T-helper 17 cell (primary cell): ENCODE measurements at places on chromosomes 7 and 10.

- DNase-seq: no peak
Measured at GRCh38 chr7:140249036-140249806, 72.4 kb upstream of the KDM7A start.

DNA sequence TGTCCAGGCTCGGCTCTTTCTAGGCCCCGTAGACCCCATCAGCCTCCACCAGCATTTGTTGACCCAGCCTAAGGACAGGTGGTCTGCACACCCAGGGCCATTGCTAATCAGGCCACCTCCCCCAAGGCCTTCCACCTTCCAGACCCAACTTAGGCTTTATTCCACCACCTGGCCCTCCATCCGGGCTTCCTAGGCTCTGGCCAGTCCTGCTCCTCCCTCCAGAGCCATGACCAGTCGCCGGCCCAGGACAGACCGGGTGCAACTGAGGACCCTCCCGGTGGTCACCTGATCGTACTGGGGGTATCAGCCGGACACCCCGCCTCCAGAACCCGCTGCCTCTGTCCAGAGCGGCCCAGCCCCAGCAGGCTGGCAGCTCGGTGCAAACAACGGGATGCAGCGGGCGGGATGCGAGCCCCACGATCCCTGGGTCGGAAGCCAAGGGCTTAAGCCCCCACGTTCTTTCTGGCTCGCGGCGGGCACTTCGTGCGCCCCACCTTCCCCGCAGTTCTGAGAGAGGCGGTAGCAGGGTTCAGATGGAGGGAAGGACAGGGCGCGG lies 545 bp downstream of the NACAD start:
- no peak for DNase-seq

DNA sequence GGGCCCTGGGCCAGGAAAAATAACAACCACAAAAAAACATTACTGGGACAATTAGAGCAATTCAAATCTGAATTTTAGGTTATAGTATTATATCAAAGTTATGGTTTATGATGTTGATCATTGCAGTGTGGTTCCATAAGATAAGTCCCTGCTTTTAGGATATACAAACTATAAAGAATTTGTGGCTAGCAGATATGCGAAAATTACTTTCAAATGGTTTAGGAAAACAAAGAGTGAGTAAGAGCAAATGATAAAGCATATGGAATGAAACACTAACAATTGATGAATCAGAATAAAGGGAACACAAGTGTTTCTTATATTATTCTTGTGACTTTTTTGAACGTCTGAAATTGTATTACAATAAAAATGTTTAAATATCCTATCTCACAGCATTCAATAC lies 64.4 kb upstream of the HECTD2 start:
- no peak for DNase-seq

GRCh38 chr10:24180891-24181290 lies 28.0 kb upstream of the KIAA1217 start:
- no peak for DNase-seq

DNA sequence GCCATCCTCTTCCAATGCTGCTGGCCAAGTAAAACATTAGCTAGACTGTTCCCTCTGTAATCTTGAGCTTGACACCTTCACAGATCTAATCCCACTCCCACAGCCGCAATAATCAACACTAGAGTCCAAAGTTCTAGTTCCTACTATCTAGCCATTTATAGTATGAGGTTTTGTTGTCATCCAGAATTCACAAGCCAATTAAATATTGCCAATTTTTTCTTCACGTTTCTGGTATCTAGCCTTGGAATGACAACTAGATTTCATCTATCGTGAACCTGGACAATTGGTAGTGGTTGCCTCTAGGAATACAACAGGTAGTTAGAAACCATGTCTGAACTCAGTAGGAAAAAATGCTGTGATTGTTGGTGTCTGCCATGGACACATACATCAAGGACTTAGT lies 10.4 kb downstream of the WASL start:
- no peak for DNase-seq

DNA sequence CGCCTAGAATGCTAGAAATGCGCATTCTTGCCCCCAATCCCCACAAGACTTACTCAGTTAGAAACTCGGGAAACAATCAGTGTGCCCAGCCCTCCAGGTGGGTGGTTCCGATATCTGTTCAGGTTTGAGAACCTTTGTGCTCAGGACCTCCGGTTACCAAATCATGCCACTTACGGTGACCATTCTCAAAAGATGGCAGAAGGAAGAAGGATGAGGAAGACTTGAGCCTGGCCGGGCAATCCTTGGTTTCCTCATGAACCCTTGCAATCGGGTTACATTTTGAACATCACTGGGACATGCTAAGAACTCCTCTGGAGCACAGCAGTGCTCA lies 52.1 kb downstream of the RBM17 start:
- DNase-seq: no peak

DNA sequence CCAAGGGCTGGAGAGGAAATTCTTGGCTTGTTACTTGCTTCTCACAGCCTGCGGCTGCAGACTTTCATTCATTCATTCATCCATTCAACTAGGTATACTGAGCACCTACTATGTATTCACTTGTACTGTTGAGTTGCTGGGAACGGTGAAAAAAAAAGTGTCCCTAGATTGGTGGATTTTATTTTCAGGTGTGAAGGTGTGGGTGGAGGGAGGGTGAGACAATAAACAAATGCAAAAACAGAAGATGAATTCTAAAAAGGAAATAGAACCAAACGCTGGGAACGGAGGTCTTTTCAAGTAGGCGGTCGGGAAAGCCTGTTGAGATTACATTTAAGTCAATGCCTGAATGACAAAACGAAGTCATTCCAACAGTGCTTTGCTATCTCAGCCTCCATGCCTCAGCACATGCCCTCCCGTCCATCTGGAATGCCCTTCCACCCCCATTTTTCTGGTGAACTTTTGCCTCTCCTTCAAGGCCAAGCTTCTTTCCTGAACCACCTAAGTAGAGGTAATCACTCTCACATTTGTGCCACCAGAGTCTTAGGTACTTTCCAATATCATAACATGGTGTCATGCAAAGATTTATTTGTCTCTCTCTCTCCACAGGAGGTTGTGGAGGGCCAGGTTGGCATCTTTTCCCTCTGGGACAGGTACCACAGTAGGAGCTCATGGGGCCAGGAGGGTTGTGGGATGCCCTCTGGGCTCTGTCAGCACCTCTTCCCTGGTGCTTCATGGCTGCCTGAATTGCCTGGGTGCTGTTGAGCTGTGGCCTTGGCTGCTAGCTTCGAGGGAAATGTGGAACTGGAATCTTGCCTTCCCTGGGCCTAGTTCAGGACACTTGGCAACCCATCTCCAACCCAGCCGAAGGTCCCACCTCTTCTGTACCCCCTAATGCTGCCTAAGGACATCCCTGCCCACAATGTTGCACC lies 5.5 kb downstream of the NKX2-3 start:
- no peak for DNase-seq

DNA sequence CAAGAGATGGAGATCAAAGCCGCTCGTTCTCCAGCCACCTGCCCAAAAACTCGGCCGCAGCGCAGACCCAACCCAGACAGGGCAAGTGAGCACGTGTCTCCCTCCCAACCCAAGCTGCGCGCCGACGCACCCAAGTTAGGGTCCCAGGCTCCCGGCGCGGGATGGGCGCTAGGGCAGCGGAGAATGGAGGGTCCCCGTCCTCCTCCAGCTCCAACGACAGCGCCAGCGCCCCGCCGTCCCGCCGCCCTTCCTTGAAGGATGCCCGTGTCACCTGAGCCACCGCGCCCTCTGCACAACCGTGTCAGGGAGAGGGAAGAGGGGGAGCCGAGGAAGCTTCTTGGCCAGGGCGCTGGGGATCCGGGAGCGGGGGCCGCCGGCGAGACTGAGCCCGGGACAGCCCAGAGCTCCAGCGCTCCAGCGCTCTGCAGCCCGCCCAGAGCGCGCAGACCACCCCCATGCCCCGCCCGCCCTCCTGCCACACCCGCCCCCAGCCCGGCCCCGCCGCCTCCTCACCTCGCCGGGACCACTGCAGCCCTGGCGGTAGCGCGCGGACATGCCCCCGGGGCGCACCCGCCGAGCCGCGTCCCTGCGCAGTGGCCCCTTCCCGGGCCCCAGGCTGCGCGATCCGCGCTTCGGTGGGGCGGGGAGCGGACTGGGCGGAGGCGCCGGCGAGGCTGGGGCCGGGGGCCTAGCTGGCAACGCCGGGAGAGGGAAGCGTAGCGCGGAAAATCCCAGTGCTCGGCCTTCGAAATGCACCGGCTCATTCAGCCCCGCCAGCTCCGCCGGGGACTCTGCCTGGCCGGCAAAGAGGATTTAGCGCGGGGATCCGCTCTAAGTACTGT lies at the start of gene SLC16A12:
Gene SLC16A12, minus strand, starts transcription at position 424 of the 842 bp plus-strand sequence. CDS start 73,016 bp downstream, outside the sequence.
- no peak for DNase-seq

- DNase-seq: no peak
Measured at GRCh38 chr10:97923057-97923456, 73.4 kb downstream of the GOLGA7B start.

DNA sequence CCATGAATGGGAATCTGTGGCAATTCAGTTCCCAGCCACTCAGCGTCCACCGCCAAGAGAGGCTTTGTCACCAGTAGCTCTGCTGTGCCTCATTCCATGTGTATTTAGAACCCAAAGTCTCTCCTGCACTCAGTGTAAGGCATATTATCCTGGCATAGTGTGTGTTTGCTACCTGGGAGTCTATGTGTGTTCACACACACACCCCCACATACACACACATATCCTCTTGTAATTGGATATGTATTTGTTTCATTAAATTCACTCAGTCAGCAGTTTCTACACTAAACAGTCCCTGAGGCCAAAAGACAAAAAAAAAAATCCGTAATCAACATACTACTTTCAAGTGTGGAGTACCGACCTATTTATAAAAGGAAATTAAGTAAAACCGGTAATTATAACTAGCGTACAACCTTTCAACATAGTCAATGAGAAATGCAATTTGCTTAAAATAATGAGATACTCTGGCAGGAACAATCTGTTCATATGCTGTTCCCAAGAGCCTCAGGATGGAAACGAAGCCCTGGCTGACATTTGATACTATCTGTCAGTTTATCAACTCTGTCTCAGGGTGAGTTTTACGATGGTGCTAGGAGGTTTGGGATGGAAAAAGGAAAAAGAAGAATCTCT lies 425.8 kb upstream of the CELF2 start:
- no peak for DNase-seq

DNA sequence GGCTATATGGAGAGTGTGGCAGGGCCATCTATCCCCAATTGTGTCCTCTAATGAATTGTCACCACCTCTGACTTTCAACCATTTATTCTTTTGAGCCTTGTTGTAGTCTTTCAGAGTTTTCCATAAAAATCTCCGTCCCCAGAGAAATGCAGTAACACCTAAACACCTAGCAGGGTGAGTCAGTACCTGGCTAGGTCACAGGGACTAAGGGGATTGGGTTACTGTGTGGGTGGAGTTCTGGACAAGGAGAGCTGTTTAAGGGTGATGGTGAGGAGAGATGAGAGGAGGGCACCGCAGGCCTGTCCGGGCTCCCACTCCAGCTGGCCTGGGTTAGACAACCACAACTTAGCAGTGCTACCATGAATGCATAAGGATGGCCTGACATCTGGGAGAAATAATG lies 186.2 kb upstream of the LYZL1 start:
- DNase-seq: no peak

DNA sequence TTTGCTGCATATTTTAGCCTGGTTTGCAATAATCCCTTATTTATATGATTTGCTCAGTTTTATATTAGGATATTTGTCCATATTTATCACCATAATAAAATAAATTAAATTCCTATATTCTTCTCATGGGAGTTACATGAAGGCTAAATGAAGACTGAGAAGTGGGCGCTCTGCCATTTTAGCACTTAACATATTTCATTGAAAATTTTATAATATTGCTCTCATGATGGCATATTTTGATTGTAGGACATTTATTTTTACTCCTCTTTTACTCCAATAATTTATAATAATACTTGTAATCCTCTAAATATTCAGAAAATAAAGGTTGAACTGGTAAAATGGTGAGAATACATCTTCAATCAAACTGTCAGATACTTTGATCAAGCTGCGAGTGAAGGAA lies 99.8 kb upstream of the SEMA3A start:
- no peak for DNase-seq

DNA sequence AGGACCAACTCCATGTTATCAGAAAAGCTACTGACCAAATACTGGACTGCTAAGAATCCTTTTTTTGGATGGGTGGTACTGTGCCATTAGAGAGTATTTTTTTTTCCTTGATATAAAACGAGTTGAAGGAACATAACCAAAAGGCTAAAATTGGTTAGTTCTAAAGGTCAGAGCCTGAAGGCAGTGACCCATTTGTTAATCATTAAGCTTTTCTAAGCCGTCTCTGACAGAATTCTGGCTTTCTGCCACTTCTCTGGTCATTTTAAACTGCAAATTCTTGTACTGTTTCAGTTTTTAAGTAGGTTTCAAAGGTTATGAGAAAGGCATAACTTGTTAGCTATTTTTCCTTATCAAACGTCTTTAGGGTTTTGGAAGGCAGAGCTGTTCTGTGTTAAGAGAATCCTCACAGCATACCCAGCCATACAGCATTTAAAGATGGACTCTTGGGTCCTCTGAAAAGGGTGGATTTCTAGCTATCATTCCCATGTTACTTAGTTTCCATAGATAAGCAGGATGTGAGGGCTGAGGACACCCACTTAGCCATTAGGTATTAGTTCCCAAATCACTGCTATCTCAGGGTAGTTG lies 196.8 kb downstream of the RNLS start:
- no peak for DNase-seq

GRCh38 chr7:121101083-121101482 lies 112.6 kb downstream of the CPED1 start:
- no peak for DNase-seq

DNA sequence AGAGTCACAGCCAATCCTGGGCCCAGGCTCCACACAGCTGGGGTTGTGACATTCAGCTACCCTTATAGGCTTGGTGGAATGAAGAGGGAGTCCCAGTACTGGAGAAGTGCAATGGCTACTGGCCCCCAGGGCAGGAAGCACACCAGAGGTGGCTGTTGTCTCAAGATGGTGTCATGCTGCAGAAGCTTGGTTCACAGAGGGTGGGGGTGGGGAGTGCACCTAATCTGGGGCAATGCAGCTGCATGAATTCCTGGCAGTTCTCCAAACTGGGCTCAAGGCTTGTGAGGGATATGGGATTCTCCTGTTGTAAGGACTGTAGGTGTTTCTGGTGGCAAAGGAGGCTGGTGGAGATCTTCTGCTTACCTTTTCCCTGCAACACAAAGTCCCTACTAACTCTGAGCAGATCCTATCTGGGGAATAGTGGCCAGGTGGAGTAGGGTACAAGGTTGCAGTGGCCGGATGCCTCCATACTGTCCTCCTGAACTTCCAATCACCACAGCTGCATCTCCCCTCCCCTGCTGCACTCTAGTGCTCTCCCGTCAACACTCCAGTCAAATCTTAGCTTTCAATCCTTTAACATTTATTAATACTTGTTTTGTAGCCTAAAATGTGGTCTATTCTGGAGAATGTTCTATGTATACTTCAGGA lies 27.4 kb upstream of the PLA2G12B start:
- no peak for DNase-seq

- no peak for DNase-seq
Measured at GRCh38 chr10:47371629-47372485, 12.2 kb downstream of the ZNF488 start.

DNA sequence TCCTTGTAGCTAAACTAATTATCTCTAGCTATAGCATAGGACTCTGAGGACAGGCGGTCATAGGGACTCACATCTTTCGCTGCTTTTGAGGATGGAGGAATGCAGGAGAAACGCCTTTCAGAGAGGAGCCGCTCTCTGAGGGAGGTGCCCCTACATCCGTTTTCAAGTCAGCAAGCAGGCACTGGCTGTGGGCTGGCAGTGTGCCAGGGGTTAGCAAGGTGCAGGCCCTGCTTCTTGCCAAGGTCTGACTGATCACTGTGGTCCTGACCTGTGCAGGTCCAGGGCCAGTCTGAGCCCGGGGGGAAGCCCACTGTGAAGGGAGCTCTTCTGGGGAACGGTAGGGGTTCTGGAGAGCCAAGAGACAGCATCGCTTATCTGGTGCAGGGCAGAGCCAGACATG lies 89.4 kb downstream of the SH3PXD2A start:
- peak; percentile 62 for DNase-seq
